ENCODE measurements at places on chromosomes 3 and 15. TPM values are rescaled to one million over a fixed set of nuclear protein-coding genes. Genes with fewer than 3 reads are reported as not detected.

GRCh38 chr15:56307180-56307579, 58.0 kb upstream of the TEX9 start:
- peaks cover 5% of the 10 kb centered on the region for H3K36me3 ChIP-seq
- no peak for DNase-seq
- no peaks in the 10 kb centered on the region for H3K4me1 ChIP-seq

GRCh38 chr3:99366663-99367429, 271.5 kb upstream of the COL8A1 start:
- H3K27ac ChIP-seq: no peak overlapping the region
- H3K27me3 ChIP-seq: no peaks in the 10 kb centered on the region
- no peak for DNase-seq
- no peak overlapping the region for H3K4me3 ChIP-seq

DNA sequence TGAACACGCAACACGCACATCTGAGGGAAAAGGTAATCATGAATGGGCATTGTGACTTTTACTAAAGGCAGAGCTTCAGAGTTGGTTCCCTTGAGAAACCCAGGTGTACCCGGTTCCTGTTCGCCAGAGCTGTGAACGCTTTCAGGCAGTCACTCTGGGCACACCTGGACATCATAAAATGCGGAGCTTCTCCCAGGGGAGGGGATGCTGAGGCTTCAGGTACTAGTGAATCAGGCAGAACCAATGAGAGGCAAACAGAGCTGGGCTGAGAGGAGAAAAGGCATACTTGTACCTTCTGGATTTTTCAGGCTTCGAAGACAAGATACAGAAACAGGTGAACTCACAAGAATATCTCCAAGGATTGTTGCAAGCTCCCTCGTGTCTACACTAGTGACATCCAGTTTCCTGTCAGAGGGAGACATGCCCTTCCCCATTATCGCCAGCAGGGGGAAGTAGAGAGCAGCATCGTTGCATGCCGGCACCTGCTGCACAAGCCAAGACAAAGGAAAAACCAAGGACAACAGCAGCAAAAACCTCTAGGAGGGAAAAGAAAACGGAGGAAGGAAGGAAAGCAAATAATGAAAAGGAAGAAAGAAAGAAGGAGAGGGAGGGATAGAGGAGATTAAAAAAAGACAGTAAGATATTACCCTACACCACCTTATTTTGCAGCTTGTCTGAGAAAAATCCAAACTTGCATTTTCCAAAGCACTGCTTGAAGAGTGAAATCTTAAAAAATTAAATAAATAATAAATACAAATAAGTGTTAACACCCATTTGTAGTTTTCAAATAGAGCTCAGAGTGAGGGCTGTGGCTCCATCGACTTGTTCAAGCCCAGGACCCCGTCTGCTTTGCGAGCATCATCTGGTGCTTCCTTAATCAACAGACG, 2.0 kb downstream of the AHSG start:
- peak; percentile 80 for DNase-seq
- peak overlapping the region; percentile 7 for H3K4me3 ChIP-seq
- peaks cover 40% of the 10 kb centered on the region for H3K27me3 ChIP-seq
- H3K36me3 ChIP-seq: no peaks in the 10 kb centered on the region
- no peak overlapping the region for H3K27ac ChIP-seq

GRCh38 chr3:129001806-129002572, 885 bp downstream of the EFCC1 start:
- peaks cover 41% of the 10 kb centered on the region for H3K27me3 ChIP-seq
- H3K27ac ChIP-seq: no peak overlapping the region
- peaks cover 36% of the 10 kb centered on the region for H3K4me1 ChIP-seq
- no peaks in the 10 kb centered on the region for H3K36me3 ChIP-seq
- DNase-seq: peak; percentile 62

DNA sequence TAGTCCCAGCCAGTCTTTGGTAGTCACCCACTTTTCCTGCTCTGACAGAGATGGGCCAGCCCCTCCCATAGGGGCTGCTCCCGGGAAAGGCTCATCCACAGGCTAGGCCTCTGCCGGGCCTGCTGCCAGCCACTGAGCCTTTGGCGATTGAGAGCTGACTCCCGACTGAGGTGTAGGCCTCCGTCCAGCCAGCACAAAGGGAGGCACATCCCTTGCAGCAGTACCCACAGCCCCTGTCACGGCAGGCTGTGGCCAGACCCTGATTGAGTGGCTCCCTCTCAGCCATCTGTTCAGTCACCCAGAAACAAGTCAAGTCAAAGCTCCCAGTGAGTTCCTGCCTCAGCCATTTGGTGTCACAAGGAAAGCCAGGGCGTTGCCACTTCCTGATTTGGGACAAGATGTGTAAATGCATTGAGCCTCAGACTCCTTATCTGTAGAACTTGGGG, 6.2 kb upstream of the PAK6 start:
- no peaks in the 10 kb centered on the region for H3K36me3 ChIP-seq
- no peaks in the 10 kb centered on the region for H3K4me1 ChIP-seq
- peaks cover 3% of the 10 kb centered on the region for H3K27me3 ChIP-seq
- no peak overlapping the region for H3K4me3 ChIP-seq
- H3K27ac ChIP-seq: no peak overlapping the region

DNA sequence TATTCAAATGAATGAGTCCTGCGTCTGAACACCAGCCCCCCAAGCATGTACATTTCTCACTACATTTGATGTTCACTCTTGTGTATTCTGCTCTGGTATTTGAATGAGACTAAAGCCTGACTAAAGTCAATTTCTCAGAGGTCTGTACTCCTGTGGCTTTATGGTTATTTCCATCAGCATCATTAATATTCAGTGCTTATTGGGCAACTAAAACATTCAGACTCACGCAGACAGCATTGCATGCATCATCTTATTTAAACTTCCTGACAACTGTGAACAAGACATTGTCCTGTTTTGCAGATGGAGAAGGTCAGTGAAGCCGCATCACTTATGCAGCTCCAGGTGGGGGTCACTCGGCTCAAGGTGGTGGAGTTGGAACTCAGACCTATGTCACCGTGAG, 11.1 kb downstream of the CEMIP start:
- peaks cover 10% of the 10 kb centered on the region for H3K4me1 ChIP-seq
- peaks cover 40% of the 10 kb centered on the region for H3K27me3 ChIP-seq
- H3K27ac ChIP-seq: no peak overlapping the region

DNA sequence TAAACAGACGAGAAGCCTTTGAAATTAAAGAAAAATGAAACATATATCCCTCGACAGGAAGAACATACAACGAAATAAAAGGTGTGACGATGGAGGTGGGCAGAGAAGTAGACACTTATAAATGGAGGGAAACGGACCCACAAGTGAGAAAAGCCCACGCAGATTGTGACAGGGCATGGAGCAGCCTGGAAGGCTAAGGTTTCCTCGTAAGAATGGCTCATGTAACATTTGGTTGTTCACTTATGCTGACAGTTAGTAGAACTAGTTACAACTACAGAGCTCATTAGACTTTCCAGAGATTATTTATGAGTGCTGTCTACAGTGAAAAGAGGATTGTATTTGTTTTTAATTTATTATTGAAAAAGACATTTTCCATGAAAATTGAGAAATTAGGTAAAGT, 82.6 kb downstream of the NR1I2 start:
- H3K36me3 ChIP-seq: peaks cover 18% of the 10 kb centered on the region
- no peaks in the 10 kb centered on the region for H3K4me1 ChIP-seq
- no peak overlapping the region for H3K4me3 ChIP-seq
- DNase-seq: no peak

GRCh38 chr15:90208356-90208755, 7.2 kb downstream of the SEMA4B start:
- no peak overlapping the region for H3K27ac ChIP-seq
- H3K27me3 ChIP-seq: no peaks in the 10 kb centered on the region
- H3K36me3 ChIP-seq: no peaks in the 10 kb centered on the region
- DNase-seq: no peak
- H3K4me3 ChIP-seq: no peak overlapping the region
- H3K4me1 ChIP-seq: peaks cover 39% of the 10 kb centered on the region

GRCh38 chr3:62032738-62033137, 340.6 kb downstream of the FEZF2 start:
- H3K4me1 ChIP-seq: no peaks in the 10 kb centered on the region
- H3K36me3 ChIP-seq: no peaks in the 10 kb centered on the region
- DNase-seq: no peak
- H3K27ac ChIP-seq: no peak overlapping the region
- H3K4me3 ChIP-seq: no peak overlapping the region

DNA sequence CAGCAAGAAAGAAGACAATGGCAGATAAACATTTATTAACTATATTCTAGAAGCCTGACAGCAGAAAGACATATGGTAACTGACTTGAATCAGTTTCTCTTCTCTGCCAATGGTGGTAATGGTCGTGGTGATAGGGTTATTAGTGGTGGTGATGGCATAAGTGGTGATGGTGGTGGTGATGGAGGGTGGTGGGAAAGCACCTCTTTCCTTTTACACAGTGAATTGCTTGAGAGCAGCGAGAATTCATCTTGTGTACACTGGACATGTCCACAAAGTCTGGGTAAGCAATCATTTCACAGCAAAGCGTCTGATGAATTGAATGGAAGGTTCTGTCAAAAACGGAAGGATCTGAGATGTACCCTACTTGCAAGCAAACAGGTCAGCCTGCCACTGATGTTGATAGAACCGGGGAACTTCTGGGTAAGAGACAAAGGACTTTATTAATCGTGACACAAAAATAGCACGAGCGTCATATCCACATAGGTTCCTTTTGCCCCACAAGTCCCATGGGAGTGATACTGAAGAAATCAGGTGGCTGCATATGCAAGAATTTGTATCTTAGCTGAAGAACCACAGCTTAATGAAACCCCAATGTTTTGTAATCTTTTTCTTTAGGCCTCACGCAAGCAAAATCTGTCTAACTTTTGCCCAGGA, 23.5 kb upstream of the TBC1D5 start:
- DNase-seq: no peak
- no peaks in the 10 kb centered on the region for H3K4me1 ChIP-seq
- H3K27me3 ChIP-seq: peaks cover 11% of the 10 kb centered on the region
- no peak overlapping the region for H3K4me3 ChIP-seq
- H3K36me3 ChIP-seq: no peaks in the 10 kb centered on the region

- H3K36me3 ChIP-seq: no peaks in the 10 kb centered on the region
- no peak for DNase-seq
- no peaks in the 10 kb centered on the region for H3K27me3 ChIP-seq
- H3K4me3 ChIP-seq: no peak overlapping the region
- no peak overlapping the region for H3K27ac ChIP-seq
Measured at GRCh38 chr15:97561529-97561928, 399.0 kb upstream of the ARRDC4 start.

DNA sequence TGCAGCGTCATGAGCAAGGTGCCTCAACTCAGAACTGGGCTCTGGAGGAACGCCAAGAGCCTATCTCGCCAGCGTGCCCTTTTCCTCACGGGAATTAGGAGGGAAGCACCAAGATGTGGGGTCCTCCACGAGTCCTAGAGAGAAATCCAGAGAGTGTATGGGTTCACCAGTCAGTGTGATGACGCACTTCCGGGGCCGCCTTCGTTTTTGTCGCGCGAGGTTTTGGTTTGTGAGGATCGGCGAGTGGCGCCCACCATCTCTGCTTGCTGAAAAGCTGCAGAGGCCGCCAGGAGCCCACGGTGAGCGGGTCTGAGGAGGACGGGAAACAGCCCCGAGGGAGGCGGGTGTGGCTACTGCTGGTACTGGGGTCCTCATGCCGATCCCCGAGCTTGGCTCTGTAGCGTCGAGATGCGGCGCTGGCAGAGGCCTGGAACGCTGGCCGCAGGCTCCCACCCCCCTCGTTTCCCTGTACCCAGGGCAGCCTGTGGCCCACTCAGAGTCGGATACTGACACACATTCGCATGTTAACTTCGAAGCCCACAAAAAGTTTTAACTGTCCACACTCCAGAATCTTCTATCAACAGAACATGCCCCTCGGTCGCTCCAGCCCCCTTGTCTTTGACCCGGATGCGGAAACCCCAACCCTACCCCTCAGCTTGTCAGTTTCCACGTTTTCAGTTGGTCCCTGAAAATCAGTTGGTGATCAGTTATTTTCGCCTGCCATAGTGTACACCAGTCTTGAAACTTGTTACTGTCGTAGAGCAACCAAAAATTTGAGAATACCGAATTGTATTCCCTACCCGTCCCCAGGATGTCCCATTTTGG, 30.4 kb downstream of the ZNF662 start:
- peaks cover 13% of the 10 kb centered on the region for H3K4me1 ChIP-seq
- DNase-seq: no peak
- H3K36me3 ChIP-seq: no peaks in the 10 kb centered on the region
- no peak overlapping the region for H3K27ac ChIP-seq

GRCh38 chr3:128487813-128488635, 5.0 kb downstream of the GATA2 start:
- DNase-seq: peak; percentile 48
- peaks cover 2% of the 10 kb centered on the region for H3K36me3 ChIP-seq
- H3K27me3 ChIP-seq: peaks cover 60% of the 10 kb centered on the region
- peaks cover 41% of the 10 kb centered on the region for H3K4me1 ChIP-seq
- H3K4me3 ChIP-seq: peak overlapping the region; percentile 86
- no peak overlapping the region for H3K27ac ChIP-seq

DNA sequence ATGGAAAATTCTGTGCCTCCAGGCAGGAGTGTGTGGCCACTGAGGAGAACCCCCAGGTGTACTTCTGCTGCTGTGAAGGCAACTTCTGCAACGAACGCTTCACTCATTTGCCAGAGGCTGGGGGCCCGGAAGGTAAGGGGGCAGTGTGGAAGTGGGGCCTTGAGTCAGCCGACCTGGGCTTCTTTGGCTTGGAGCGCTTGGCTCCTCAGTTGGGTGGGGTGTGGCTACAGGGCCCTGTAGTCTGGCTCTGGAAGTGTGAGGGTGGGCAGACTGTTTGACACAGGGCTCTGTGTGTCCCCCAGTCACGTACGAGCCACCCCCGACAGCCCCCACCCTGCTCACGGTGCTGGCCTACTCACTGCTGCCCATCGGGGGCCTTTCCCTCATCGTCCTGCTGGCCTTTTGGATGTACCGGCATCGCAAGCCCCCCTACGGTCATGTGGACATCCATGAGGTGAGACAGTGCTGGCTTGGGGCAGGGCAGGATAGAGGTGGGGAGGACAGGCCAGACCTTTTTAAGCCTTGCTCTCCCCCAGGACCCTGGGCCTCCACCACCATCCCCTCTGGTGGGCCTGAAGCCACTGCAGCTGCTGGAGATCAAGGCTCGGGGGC, 18.2 kb upstream of the EXOG start:
- no peaks in the 10 kb centered on the region for H3K27me3 ChIP-seq
- H3K36me3 ChIP-seq: no peaks in the 10 kb centered on the region

DNA sequence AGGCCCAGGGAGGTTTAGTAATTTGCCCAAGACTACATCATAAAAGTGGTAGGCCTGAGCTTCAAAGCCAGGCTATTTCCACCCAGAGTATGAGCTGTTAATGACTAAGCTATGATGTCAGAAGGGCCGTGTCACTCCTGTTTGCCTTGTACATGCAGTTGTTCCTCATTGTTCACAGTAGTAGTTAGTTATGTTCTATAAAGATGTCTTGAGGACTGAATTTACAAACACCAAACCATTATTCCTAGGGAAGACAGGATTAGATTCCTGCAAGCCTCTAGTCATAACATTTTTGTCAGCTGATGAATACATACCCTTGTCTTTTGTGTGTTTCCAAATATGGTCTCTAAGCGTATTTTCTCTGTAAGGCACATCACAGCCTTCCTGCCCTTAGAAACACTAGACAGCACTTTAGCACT, 20.9 kb upstream of the LARS2 start:
- H3K36me3 ChIP-seq: no peaks in the 10 kb centered on the region
- H3K27ac ChIP-seq: no peak overlapping the region
- H3K27me3 ChIP-seq: peaks cover 16% of the 10 kb centered on the region
- DNase-seq: no peak
- H3K4me1 ChIP-seq: no peaks in the 10 kb centered on the region
- H3K4me3 ChIP-seq: no peak overlapping the region

- H3K27me3 ChIP-seq: peaks cover 35% of the 10 kb centered on the region
- peak; percentile 47 for DNase-seq
- no peaks in the 10 kb centered on the region for H3K36me3 ChIP-seq
- no peak within 1 kb of the TSS for H3K27ac ChIP-seq
- H3K4me1 ChIP-seq: peaks cover 15% of the 10 kb centered on the region
Measured at GRCh38 chr15:51750792-51751696, at the start of gene TMOD2. TMOD2 (plus strand) TSS chr15:51751597; CDS start chr15:51766442, 14,845 bp downstream.

The ELL3 gene
- total RNA-seq: 2.2 TPM

The PSTPIP1 gene
- total RNA-seq: 152 TPM

The CYP1A1 gene
- 3.4 TPM for total RNA-seq

The ALAS1 gene
- total RNA-seq: 63.6 TPM

The KIF15 gene
- 40.1 TPM for total RNA-seq

The BCL2A1 gene
- total RNA-seq: 67.2 TPM

The MCF2L2 gene
- total RNA-seq: 11.5 TPM
